Activated CD4-positive, alpha-beta T cell treated with anti-CD3 and anti-CD28 coated beads, Interleukin-2, amount 50 U/mL, for 48 hours (primary cell): ENCODE measurements at places on chromosomes 1 and 21.
A peak's percentile ranks its signal among the peaks of the same experiment; 100 is the strongest.

GRCh38 chr1:192966073-192966472 is 93.1 kb downstream of the UCHL5 start:
- DNase-seq, result no peak

DNA sequence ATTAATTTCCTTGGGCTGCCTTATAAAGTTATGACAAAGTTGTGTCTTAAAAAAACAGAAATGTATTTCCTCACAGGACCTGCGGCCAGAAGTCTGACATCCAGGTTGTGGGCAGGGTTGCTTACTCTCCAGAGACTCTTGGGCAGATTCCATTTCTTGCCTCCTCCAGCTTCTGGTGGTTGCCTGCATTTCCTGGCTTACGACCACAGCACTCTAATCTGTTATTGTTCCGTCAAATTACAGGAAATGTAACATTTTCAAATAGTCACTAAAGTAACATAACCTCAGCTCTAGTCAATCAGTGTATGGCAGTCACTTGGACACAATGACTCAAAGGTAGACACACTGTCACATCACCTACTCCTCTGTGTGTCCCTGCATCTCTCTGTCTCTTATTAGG is 226.8 kb downstream of the DNAH14 start:
- no peak for DNase-seq

- DNase-seq, result no peak
Measured at GRCh38 chr1:232476538-232476950, 153.4 kb downstream of the SIPA1L2 start.

GRCh38 chr1:38860454-38860795 is 853 bp upstream of the RRAGC start:
- no peak for DNase-seq

GRCh38 chr1:25996966-25997827 is 666 bp downstream of the PAFAH2 start:
- no peak for DNase-seq

DNA sequence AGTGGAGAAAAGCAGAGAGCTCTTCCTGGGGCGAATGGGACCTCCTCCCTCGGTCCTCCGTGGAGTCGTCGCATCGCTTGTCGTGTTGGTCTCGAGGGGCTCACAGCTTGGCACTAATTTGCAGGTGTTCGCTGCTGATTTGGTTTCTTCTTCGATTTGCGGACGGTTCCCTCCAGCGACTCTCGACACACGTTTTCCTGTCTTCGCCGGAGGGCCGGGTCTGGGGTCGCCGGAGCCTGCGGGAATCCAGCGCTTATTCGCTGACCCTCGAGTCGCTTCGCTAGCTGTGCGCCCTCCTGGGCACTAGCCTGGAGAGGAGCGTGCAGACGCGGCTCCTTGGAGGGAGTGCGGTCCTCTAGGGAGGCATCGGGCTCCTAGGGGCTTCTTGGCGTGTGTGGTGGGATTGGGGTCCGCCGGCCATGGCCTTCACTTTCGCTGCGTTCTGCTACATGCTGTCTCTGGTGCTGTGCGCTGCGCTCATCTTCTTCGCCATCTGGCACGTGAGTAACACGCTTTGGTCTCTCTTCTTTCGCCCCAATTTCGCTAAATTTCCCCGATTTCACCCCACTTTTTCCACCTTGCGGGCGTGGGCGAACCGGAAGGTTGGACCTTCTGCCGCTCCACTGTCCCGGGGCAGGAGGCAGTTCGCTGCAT is 766 bp downstream of the CNIH3 start:
- no peak for DNase-seq

- DNase-seq, result no peak
Measured at GRCh38 chr1:234000557-234001041, 96.1 kb downstream of the SLC35F3 start.

DNA sequence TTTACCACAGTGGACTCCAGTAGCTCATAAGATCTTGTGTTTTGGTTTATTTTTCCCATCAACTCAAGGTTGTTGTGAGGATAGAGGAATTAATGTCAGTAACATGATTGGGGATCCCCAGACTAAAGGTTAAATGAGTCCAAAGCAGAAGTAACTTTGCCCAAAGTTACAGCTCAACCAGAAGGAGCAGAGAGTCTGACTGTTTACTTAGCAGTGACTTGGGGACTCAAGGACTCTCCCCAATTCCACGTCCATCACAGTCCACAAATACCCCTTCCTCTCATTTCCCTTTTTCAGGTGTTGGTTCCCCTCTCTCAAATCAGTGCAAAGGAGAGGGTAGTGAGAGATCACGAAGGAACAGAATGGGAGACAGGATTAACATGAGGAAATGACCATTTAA is 4.0 kb upstream of the ETV3 start:
- DNase-seq, result no peak

- DNase-seq, result no peak
Measured at GRCh38 chr1:194045416-194045815, 859.0 kb upstream of the B3GALT2 start.

GRCh38 chr21:29763674-29764073 is 176.1 kb downstream of the GRIK1 start:
- no peak for DNase-seq

- peak; percentile 8 for DNase-seq
Measured at GRCh38 chr1:185694081-185694480, 40.1 kb upstream of the HMCN1 start.

GRCh38 chr1:40383488-40384412 is 10.2 kb downstream of the SMAP2 start:
- DNase-seq, result no peak

GRCh38 chr1:238063454-238063853 is 172.7 kb upstream of the ZP4 start:
- no peak for DNase-seq

DNA sequence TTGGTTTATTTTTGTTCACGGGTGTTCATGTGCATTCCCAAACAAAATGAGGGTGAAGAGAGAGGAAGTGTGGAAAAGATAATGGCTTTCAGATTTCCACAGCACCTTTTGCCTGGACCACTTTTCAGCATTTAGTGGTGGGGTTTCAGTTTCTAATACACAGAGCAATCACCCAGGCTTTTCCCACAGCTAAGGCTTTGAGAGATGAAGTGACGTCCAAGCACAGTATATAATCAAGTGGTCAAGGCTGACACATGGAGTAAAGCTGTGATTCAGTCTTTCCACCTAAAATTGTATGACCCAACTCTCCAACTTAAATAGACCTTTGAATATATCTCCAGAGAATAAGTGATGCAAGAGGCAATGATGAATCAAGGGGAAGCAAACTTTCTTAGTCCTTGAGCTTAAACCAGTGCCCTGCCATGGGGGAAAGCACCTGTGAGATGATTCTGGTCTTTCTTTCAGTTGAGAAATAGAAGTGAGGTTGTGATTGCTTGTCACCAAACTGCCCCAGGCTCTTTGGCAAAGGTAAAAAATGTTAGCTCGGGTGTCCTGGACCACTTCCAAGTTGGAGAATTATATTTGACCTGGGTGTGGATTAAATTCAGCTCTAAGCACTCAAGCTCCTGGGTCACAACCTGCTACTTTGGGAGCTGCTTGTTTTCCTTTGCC is 2.4 kb upstream of the PIK3R3 start:
- DNase-seq, result no peak

DNA sequence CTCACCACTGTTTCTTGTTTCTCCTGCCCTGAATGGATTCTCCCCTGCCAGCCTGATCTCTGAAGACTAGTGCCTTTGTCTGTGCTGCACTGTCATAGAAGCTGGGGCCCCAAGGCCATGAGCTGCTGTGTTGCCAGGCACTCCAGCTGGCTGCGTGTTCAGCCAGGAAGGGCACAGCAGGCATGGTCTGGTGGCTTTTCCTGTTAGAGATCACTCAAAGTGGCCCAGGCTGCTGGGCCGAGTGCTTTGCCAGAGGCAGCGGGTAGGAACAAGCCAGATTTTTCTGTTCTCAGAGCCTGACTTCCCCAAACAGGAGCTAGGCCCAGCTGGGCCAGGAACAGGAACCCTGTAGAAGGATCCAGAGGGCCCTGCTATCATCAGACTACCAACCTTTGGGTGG is 5.2 kb downstream of the ADPRS start:
- no peak for DNase-seq

DNA sequence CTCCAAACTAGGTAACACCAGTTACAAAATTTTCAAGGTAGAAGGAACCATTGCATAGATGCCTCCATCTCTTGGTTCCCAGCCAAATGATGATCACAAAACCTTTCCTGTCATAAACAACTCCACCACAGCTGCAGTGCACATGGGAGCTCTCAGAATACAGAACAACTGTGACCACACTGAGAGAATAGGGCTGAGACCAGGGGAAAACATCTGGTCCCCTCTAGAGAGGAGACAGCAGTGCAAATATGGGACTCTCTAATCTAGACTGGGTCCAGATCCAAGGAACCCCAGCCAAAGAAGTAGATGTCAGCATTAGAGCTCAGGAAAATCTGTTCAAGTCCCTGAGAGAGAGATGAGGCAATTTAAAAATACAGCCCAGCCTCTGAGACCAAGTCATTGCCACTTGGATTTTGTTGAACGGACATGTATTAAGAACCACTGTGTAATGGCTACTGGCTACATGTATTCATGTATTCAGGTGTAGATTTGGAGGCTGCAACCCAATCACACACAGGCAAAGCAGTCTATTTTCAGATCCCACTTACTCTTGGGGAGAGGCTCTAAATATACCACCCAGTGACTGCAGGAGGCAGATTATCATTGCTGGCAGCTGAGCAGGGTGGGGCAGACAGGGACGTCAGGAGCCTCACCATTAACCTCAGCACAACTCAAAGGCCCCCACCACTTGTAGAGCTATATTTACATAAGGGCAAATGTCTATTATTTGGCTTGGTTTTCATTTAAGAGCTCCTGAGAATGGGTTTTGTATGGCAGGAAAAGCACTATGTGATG is 7.6 kb upstream of the RXRG start:
- no peak for DNase-seq

DNA sequence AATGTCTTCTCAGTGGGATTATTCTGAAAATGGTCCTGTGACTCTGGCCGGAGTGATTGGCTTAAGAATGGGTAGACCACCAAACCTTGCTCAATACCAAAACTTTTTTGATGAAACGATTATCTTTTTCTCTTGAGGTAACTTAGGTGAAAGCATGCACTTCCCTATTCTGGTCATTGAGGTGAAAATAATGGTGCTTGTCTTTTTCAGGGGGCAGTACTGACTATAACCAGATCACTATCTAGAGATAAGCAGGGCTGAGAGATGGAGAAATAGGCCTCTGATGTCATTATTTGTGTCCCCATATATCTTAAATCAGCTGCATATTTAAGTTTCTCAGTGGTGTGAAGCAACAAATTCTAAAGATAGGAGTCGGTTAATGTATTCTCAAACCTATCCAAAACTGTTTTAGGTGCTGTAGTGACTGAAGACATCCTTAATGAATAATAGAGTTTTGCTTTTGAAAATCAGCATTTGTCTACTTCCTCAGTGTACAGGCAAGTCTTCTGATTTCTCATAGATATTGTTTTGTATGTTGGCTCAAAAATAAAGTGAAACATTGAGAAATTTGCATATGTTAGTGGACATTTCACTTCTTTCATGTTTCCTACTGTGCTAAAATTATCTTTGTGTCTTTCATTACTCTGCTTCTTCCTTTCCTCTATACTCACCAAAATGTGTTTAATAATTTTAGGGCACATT is 735.3 kb upstream of the ADGRL4 start:
- no peak for DNase-seq

GRCh38 chr1:246338098-246338497 is 169.0 kb downstream of the SMYD3 start:
- DNase-seq, result no peak

- DNase-seq, result no peak
Measured at GRCh38 chr1:10459184-10459583, 9.4 kb downstream of the CORT start.

GRCh38 chr1:200724064-200724463 is 14.6 kb upstream of the CAMSAP2 start:
- DNase-seq, result no peak

- DNase-seq, result peak; percentile 78
Measured at GRCh38 chr1:27357281-27358037, 9.3 kb downstream of the MAP3K6 start.

DNA sequence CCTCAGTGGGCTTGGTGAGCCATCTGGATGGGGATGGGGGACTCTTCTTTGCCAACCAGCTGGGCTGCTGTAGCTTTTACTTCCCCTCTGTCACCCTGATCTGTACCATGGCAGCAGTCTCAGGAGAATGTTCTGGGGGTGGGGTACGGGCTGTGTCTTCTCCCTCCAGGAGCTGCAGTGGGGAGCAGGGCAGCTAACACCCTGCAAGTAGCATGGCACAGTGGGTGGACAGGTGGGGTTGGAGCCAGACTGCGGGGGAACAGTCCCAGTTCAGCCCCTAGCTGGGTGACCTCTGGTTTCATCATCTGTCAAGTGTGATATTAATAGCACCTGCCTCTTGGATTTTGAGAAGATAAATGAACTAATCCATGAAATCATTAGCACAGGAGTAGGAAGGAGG is 3.1 kb downstream of the NFASC start:
- DNase-seq, result no peak

- DNase-seq, result no peak
Measured at GRCh38 chr1:205360891-205361290, 4.2 kb upstream of the KLHDC8A start.

- DNase-seq, result no peak
Measured at GRCh38 chr1:147807405-147807804, 47.0 kb upstream of the GJA5 start.
